NCI-H2081 (cell line): ENCODE measurements at places on chromosomes 16 and 17.

GRCh38 chr16:31529108-31529936, 1.6 kb downstream of the AHSP start:
- no peak for DNase-seq

GRCh38 chr17:39751016-39751543, 13.3 kb downstream of the GRB7 start:
- DNase-seq = no peak

- DNase-seq = no peak
Observed at GRCh38 chr16:66948837-66949225, 12.2 kb upstream of the CES3 start.

DNA sequence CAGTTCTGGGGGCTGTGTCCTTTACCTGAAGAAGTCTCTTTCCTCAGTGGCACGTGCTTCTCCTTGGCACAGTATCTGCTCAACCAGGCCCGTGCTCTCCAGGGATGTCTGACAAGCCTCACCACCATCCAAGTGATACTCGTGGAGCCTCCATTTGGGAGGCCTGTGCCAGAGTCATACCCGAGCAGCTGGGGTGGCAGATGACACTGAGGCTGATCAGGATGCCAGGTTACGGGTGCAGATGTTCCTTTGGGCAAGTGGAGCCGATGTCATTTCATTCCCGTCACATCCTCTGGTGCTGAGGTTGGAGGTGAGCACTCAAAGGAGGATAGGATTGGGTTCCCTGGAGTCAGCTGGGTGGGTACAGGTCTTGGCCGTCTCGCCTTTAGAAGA, 87.2 kb downstream of the KSR1 start:
- DNase-seq = no peak

DNA sequence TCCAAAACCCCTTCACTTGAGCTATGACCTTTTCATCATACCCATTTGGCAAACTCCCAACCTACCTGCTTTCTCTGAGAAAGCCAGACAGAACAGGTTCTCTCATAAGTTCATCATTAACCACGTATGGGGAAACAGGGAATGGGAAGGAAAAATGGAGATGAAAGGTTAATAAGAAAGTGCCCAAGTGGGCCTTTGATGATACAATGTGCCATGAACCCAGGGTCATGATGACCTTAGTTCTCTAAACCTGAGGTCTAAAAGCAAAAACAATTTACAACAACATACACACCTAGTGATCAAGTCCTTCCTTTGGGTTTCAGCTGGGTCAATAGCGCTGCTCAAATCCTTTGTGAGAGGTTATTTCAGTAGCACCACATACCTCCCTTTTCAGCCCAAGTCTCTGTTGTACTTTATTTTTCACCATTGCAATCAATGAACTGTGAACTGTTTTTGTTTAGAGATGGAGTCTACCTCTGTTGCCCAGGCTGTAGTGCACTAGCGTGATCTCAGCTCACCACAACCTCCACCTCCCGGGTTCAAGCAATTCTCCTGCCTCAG, 14.5 kb upstream of the RANGRF start:
- DNase-seq = no peak

GRCh38 chr16:74874912-74875546, 100.4 kb upstream of the FA2H start:
- no peak for DNase-seq
